ENCODE measurements at places on chromosomes 16 and 17.
A peak's percentile ranks its signal among the peaks of the same experiment; 100 is the strongest.

DNA sequence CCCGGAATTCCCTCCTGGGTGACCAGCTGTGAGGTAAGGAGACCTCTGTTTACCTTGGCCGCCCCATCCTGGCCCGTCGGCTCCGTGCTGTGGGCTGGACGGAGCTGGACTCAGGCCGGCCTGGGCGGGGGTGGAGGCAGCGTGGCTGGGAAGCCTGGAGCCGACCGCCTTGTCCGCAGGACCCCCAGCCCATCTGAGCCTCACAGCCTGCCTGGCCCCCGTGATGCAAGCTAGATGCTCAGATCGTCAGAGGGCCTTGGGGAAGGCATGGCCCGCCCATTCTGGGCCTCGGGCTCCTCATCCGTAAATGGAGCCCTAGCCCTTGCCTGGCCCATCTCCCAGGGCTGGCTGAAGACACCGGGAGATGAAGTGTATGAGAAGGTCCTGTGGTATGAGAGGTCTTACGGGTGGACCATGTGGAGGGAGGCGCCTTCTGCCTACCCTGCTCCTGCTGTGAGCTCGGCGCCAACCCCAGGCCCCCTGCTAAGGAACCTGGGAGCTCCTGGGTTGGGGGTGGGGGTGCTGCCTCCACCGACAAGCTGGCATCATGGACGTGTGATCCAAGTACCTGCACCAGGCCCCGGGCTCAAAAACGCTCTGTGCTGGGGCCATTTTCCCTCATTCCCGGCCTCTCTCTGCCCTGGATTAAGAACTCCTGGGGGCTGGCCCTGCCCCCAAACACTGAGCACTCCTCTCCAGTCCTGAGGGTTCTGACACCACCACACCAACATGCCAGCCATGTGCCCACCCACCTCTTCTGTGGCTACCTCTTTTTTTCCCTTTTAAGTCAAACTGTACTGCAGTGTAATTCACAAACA is 5.4 kb upstream of the P2RX1 start:
- DNase-seq = no peak

DNA sequence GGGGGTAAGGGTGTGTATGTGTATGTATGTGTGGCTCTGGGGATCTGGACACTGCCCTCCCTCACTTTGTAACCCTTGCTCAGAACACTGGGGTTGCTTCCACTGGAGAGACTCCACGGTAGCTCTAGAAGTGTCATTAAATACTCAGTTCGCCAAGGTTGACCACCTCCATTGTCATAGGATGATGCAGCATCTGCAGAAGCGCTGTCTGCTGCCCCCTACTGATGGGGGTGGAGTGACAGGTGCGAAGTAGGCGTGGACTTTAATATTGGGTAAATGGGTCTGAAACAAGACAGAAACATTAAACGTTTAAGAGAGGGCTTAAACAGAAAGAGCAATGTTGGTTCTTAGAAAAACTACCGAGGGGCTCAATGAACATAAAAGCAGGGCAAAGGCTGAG is 35.5 kb upstream of the STAC2 start:
- no peak for DNase-seq

GRCh38 chr16:73669535-73670274 is 621.8 kb upstream of the ZFHX3 start:
- DNase-seq = no peak

DNA sequence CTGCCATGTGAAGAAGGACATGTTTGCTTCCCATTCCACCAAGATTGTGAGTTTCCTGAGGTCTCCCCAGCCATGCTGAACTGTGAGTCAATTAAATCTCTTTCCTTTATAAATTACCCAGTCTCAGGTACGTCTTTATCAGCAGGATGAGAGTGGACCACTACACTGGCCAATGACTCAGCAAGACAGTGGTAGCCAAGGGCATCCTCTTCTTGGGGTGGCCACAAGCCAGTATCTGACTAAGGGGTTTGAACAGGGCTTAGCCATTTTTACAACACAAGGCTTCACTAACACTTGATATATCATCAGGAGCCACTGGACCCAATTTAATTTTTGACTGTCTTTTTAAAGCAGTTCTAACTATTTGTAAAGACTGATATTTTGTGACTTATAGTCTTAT is 21.1 kb upstream of the KRT24 start:
- DNase-seq = no peak

DNA sequence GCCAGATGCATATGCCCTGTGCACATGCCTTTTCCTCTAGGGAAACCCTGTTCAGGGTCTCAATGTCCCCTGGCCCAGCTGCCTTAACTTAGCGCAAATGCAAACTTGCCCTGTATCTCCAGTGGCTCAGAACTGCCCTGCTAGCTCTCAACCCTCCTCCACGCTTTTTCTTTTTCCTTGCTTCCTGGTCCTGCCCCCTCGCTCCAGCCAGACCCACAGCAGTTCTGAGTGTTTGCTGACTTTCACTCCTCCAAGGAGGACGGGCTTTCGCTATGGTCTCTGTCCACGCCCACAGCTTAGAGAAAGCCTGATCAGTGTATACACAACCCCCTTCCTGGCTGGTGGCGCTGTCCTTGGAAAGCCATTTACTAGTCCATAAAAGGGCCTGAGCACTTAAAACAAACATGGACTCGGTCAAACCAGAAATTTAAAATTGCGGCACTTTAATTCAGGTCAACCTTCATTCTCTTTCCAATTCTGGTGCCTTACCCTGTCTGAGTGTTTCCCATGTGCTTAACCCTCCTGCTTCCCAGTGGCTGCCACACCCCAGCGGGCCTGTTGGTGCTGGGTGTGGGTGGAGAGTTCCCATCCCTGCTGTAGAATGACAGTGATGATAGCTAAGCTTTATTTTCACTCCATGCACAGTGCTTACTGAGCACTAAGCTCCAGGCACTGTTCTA is 15.6 kb upstream of the TMEM98 start:
- DNase-seq = peak; percentile 79

- DNase-seq = no peak
These were observed 13.8 kb downstream of the DNAAF8 start for GRCh38 chr16:4747906-4748681.

DNA sequence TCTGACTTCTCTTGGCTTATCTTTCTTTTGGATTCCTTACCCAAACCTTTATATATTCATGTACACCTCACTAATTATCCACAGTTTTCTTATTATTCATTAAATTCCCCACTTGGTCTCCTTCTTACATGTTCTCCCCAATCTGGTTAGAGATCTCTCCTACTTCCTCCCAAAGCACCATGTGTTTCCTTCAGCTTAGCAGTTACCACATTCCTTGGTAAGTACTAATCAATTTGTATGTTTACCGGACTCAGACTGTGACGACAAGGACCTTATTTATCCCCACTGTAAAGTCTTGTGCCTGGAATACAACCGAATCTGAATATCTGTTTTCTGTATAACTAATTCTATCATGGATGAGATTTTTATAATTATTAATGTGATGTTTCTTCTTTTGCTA is 389.5 kb downstream of the KCNJ2 start:
- DNase-seq = no peak

DNA sequence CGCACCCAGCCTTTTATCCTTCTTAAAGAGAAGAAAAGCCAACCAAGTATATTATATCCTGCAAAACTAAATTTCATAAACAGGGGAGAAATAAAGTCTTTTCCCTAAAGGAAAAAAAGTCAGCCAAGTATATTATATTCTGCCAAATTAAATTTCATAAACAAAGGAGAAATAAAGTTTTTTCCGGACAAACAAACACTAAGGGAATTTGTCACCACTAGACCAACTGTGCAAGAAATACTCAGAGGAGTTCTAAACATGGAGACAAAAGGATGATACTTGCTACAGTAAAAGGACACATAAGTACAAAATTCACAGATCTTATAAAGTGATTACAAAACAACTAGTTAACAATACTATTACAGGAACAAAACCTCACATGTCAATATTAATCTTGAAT is 14.4 kb upstream of the CCL18 start:
- no peak for DNase-seq

DNA sequence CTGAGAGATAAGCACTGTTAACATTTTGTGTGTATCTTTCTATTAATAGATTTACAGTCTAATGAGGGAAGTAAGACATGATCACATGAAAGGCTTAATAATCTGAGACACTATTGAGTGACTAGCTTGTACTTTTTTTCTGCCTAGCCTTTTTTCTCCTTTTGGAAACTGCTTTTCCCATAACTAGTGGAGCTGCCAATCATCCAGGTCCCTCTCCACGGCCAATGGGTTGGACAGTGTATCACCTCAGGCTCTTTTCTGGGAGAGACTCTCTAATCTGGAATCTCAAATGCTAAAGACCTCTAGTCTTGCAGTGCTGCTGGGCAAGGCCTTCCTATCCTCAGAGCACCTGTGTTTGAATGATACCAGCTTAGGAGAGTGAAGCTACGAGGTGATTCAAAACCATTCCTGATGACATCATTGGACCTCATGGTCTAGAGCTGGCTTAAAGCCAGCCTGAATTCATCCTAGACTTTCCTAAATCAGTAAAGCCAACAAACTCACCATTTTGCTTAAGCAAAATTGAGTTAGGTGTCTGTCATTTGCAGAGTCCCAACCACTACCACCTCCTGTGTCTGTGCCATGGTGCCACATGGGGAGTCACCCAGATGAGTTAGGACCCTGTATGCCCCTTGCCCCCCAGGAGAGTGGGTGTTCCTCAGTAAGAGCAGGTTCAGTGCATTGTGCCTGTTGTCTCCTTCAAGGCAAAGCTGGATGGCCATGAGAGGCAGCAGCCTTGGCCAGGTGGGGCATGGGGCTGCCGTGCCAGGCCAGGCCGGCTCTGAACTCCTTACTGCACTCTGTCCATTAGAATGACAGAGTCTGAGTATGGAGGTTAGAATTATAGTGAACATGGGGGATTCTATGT is 62.9 kb downstream of the SPECC1 start:
- DNase-seq = no peak

DNA sequence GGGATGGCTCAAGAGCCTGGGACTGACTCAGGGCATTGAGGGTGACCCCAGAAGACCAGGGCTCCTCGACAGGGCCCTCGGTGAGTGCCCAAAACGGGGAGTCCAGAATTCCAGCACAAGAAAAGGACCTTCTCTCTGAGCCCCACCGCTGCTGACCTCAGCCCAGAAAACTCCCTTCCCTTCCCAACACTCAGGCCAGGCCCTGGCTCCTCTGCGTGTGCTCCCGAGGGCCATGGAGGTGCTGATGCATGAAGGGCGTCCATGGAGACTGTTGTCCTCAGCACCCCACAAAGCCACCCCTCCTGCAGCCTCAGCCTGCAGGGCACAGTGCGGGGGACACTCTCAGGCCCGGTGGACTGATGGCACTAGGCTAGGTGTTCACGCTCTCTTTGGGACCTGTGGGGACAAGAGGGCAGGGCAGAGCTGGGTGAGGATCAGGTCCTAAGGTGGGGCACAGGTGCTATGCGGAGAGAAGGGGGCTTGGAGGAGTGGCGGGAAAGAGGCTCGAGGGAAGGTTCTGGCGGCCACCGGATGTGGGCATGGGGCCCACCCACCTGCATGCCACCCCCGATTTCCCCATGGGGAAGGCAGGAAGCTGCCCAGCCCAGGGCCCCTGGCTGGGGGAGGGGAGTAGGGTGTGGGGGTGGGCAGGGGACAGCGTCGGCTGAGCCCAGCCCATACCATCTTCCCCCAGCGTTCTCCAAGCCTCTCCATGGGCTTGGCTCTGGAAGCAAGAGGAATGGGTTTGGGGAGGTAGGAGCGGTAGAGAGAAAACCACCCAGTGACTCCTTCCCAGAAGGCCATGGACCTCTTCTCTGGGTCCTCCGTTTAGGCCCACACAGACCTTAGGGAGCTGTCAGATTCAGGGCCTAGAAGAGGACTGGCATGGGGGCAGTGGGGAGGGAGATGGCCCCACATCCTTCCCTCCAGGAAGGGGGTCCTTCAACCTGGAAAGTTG is 4.5 kb upstream of the TSPOAP1 start:
- DNase-seq = no peak

- DNase-seq = no peak
These were observed 77.3 kb upstream of the ATF7IP2 start for GRCh38 chr16:10308305-10309193.

GRCh38 chr16:58684354-58685083 is at the start of gene SLC38A7:
Gene SLC38A7 (minus strand): TSS chr16:58684770. CDS start chr16:58680126, 4,644 bp downstream.
- DNase-seq = peak; percentile 95

GRCh38 chr17:29615492-29616299 is 7.0 kb downstream of the CORO6 start:
- peak; percentile 96 for DNase-seq

All from GM03348 (cell line).